ENCODE measurements at places on chromosomes 5 and 9.

GRCh38 chr5:81854915-81855314, 104.0 kb upstream of the SSBP2 start:
- no peak for DNase-seq

DNA sequence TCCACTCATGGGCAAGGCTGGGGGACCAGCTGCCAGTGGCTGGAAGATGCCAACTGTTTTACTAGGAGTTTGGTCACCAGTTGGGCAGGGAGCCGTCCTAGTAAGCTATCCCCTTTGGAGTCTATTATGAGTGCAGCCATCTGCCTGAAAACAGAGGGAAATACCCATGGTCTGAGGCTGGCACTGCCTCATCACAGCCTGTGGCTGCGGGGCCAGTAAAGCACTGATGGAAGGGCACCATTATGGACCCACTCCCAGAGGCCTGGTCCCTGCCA, 187.2 kb upstream of the PANK3 start:
- no peak for DNase-seq

GRCh38 chr5:150573867-150574817, 66.2 kb downstream of the NDST1 start:
- no peak for DNase-seq

DNA sequence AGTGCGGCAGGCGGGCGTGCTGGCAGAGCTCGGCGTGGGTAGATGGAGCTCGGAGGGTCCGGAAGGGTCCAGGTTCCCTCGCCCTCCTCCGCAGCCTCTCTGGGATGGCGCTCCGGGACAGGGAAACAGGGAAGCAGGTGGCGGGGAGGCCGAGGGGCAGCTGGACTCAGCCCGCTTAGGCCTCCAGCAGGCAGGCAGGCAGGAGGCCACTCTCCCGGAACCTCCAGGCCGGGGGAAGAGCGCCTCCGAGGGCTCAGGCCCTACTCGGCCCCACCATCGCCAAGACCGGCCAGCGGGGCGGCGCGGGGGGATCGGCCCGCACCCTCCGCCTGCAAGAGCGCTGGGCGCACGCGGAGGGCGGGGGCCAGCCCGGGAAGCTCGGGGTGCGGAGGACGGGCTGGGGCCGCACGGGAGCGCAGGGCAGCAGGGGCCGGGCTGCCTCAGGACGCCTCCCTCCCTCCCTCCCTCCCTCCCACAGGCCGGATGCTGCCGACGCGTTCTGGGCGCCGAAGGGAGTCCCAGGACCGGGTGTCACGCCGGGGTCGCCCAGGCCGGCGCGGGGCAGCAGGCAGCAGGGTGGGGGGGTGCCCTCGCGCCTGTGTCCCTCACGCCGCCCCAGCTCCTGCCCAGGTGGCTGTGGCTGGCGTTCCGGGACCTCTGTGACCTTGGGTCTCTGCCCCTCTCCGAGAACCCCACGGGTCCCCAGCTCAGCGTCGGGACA, 977 bp downstream of the MGAT4B start:
- DNase-seq = peak; percentile 30

DNA sequence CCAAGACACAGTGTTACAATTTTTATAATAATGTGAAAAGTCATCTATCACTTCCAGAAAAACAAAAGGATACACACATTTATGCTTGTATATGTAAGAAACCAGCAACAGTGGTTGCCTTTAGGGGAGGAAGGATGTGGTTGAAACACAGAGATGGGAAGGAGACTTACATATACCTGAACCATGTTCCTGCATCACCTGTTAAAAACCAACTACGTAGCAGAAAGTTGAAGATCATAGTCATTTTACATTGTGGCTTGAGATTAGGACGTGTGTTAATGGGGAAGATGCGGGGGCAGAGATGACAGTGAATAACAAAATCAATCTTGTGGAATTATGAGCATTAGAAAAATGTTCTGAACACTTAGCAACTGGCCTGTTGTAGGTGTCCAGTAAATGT, 307.3 kb downstream of the MLLT3 start:
- no peak for DNase-seq

DNA sequence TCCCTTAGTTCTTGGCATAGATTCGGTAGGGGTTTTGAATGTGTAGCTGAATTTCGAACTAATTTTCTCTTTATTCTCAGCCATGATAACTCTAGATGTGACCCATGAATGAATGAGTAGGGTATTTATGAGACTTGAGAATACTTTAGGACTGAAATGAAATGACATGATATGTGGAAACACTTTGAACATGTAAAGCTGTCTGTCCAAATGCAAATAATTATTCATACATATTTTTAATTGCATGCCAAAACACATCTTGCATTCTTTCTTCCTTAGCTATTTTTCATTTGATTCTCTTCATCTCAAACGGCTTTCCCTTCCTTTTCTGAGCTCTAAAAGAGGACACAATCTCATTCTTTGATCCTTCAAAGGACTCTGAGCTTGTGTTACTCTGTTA, 3.4 kb downstream of the NNT start:
- DNase-seq = no peak

GRCh38 chr9:108850293-108850897, 5.4 kb downstream of the ACTL7B start:
- no peak for DNase-seq

- no peak for DNase-seq
Measured at GRCh38 chr5:148290271-148291195, 21.7 kb upstream of the SPINK7 start.

DNA sequence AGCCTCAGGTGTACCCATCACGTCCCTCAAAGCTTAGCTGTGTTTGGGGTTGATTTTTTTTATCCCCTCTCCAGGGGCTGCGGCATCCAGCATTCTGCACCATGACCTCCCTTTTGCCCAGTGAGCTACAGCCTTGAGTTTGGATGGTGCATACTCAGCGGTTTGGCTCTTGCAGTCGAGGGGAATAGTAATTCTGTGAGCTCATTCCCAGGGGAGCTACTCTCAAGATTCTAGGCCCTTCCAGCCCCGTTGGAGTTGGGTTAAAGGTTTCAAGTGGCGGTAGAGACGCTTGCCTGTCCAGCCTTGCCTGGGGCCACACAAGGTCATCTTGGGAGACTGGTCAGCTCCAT, 102.2 kb upstream of the SPRY4 start:
- no peak for DNase-seq

- peak; percentile 71 for DNase-seq
Measured at GRCh38 chr5:157561110-157561509, 14.5 kb downstream of the ADAM19 start.

- DNase-seq = no peak
Measured at GRCh38 chr9:93089481-93089991, 6.5 kb upstream of the CARD19 start.

DNA sequence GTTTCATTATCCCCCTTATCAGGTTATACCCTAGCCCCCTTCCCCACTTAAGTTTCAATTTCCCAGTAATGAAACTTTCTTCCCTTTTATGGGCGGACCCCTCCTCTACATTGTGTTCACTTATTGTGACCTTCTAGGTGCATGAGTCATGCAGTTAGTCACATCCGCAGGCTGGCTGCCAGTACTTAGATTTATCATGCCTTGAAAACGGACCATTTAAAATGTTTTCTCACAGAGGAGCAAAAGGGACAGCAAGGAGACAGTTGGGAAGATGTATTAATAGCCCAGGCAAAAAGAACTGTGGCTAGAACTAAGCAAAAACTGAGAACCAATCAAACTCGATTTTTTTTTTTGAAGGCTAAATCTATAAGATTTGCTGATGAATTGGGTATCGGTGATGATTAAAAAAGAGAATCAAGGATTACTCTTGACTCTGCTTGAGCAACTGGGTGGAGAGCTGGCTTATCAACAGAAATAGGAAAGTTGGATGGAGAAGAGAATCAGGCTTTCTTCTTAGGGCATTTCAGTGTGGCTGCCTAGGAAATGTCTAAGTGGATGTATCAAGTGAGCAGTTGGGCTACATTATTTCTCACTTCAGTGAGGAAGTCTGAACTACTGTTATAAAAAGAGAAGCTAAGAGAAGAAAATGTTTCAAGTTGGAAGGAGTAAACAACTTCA, 615.0 kb downstream of the HINT1 start:
- DNase-seq = peak; percentile 82

GRCh38 chr5:159208514-159209437, 577 bp downstream of the RNF145 start:
- peak; percentile 55 for DNase-seq

DNA sequence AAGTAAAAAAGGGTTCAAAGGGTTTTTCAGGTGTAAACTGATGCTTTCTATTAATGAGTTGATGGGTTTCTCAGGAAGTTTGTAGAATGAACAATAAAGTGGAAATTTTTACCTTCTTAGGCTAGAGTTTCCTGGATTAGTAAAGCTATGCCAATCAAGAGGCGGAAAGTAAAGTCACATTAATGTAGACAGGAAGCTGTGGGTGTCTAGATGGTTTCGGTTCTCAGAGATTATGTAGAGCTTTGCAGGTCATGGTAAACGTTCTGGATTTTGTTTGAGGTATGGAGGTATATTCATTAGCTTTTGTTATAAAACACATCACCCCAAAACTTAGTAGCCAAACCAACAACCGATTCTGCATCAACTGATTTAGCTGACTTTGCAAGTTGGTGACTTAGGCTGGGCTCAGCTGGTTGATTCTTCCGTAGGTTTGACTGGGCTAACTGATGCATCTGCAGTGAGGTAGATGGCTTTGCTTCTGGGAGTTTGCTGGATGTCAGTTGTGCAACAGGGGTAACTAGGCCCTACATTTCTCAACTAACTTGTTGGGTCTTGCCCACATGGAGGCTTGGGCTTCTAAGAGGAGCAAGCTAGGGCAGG, 273.8 kb downstream of the MSX2 start:
- DNase-seq = no peak

DNA sequence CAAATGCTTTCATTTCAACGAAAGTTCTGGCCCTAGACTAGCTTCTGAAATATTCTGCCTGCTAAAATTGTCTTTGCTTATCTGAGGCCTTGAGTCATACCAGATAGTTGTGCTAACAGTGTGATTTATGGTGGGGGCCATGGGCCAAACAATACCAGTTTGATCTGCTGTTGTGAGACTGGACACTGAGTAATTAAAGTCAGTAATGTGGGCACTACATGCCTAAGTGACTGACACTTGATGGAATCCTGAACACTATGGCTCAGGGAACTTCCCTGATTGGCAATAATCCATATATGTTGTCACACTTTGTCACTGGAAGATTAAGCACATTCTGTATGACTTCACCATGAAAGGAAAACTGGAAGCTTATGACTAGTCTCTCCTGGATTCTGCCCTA, 127.6 kb upstream of the CYLC2 start:
- peak; percentile 58 for DNase-seq

GRCh38 chr9:90423661-90424193, 218.9 kb downstream of the DIRAS2 start:
- DNase-seq = no peak

GRCh38 chr9:8382266-8382665, 582.7 kb upstream of the DMAC1 start:
- no peak for DNase-seq

DNA sequence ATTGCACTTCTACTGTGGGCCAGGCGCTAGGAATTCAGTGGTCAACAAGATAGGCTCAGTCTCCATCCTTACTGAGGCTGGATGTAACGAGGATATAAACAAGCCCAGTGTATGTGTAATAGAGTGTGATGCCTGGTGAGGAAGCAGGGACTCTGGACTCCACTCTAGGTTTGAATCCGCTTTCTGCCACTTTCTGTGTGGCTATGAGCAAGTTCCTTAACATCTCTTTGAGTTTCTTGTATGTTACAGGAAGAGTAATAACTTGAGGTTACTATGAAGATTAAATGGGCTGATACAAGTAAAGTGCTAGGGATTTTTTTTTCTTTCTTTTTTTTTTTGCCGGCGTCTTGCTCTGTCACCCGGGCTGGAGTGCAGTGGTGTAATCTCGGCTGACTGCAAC, 12.4 kb downstream of the DOCK2 start:
- DNase-seq = no peak

- DNase-seq = no peak
Measured at GRCh38 chr9:118262191-118262590, 558.0 kb downstream of the TLR4 start.

- DNase-seq = no peak
Measured at GRCh38 chr9:22643541-22643940, 196.9 kb downstream of the DMRTA1 start.

DNA sequence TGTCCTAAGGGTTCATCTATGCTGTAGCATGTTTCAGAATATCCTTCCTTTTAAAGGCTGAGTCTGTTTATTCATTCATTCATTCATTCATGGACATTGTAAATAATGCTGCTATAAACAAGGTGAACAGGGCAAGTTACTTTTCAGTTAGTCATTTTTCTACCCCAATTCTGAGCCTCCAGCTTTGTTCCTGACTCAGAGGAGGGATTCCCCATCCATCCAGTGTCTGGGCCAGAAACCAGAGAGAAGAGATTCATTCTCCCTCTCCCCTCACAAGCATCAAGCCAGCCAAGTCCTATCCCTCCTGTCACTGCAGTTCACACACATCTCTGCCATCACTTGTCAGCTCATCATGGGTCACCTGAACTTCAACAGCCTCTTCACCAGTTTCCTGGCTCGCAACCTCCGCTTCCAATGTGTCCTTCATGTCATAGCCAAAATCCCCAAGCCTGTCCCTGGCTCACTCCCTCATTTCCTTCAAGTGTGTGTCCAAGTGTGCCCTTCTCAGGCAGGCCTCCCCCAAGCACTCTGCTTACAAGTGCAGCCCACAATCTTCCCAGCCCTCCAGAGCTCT, 203.0 kb downstream of the TTLL11 start:
- peak; percentile 56 for DNase-seq

DNA sequence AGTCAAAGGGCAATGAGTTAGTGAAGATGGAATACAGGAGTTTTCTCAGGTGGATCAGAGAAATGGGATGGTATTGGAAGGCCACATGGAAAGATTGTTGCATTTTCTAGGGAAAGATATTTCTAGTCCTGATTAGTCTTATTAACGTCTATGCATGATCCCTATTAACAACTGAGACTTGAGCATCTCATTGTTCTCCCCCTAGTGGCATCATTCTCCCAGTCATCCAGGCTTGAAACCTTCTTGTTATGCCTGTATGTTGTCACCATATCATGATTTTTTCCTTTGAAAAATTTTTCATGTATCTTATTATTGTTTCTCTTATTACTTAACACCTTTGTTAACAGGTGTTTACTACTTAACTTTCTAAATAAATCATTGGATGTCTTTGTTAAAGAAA, 34.4 kb downstream of the KIF2A start:
- DNase-seq = peak; percentile 12

DNA sequence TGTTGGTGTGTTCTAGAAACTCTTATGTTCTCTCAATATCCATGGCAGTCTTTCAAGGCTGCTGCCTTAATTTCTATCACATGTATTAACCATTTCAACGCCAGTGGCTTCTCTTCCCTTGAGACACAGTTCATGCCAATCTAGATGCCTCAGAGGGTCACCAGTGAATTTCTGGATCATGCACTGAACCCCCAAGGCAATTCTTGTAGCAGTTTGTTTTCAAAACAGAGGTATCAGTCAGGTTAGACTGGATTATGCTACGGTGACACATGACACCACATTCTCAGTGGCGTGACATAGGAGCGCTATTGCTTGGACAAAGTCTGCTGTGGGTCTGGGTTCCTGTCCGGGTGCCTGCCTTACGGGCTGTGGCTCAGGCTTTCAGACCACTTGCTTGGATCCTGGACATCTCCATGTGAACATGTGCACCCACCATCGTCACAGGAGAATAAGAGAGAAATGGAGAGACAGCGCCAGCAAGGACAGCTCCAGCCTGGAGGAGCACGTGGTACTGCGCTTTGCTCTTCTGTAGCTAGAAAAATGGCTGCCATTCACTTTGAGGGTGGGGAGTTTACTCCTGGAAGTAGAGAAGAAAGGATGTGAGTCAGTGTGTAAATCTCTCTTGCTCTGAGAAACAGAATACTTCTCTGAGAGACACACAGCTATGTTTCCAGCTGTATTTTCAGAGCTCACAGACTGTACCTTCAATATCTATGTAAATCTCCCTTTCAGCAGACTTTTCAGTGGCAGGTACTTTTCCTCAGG, 329.3 kb upstream of the ADCY2 start:
- DNase-seq = no peak

GRCh38 chr5:149018909-149019443, 43.9 kb downstream of the SH3TC2 start:
- DNase-seq = peak; percentile 94

Data from fibroblast of skin of abdomen (primary cell).